ENCODE measurements at places on chromosomes 4 and X.

DNA sequence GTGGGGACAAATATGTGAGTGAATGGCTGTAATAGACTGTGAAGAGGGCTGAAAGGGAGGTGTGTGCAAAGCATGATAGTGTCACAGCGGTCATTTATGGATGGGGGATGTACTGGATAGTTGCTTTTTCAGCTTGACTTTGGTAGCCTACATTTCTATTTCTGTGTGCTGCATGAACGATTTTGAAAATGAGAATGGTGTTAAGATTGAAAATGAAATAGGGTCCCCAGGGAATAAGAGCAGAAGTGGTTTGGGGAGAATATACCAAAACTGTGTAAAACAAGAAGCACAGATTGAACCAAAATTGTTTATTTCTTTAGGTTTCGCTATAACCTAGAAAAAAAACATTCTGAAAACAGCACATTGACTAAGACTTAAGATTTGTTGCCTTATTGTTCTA is 58.8 kb upstream of the CLNK start:
- DNase-seq = no peak

DNA sequence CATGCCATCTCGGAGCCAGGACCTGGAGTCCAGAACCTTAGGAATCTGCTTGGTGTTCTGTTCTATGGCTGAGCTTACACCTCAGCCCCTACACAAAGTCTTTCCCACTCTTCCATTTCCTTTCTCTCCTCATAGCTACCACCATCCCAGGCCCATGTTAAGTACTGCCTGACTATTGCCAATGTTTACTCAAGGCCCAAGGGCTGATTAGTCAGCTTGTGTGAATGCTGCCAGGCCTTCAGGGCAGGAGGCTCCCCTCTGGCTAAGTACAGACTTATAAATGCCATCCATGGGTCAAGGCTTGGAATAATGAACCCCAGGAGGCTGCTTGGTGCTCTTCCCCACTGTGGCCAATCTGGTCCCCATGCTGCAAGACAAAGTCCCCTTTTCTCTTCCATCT is 411.6 kb upstream of the MAGEB18 start:
- no peak for DNase-seq

DNA sequence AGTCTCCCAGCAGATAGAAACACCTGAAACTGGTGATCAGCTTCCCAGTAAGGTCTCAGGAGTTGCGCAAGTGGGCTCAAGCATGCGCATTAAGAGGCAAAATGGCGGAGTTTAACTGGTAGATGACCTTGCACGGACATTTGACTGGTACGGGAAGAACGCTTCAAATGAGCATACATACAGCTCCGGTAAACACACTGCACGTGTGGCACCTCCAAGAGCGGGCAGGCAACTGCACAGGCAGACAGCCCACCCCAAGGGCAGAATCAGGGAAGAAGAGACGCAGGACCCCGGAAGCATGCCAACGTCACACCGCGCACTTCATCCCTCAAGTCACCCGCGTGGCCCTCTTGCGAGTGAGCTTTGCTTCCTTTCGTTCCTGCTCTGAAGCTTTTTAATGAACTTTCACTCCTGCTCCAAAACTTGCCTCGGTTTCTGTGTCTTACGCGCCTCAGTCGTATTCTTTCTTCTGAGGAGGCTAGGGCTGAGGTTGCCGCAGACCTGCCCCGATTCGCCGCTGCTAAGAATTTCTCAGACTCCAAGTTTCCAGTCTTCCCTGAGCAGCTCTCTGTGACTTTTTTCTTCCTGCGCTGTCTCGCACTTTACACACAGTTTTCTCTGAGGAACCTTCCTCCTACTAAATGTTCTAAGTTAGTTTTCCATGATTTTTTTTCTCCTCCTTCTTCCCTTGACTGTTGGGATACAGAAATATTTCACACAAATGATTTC is 180.7 kb upstream of the ZFP42 start:
- no peak for DNase-seq

DNA sequence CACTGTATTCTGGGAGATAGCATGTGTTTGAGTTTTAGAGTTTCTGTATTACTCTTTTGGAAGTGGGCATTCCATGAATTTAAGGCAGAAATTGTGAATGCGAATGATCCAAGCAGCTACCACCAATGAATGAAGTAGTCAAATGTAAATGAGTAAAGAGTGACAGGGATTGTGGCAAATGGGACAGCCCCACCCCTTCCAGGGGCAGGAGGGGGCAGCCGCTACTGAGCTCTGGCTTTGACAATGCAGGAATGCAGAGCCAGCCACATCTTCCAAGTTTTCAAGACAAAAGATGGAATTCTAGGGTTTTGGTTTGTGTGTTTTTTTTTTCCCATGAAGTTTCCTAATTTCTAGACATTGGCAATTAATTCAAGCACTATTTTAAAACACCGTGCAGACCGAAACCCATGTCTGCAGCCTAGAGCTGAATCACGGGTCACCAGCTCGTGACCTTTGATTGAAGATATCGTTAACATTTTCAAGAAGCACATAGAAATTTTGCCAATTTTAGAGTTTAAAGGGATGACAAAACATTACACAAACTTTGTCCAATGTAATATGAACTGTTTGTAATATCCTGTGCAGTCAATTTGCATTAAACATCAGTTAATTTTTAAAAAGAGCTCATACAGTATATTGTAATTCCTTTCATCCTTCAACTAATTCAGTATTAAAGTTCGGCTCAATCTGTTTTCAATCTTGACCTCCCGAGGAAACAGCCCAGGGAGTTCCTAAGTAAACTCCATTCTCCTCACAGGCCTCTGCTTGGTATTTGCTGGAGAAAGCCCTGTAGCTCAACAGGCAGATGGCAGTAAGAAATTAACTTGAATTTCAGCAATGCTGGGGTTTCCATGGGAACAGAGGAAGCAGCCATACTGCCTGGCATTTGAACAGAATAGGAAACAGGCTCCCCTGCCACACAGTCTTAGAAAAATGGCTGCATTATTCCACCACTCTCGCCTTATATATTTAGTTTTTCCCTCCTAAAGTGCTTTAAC is 83.4 kb downstream of the UCHL1 start:
- no peak for DNase-seq

- no peak for DNase-seq
These were observed 150.6 kb downstream of the CEP135 start for GRCh38 chr4:56099378-56099786.

- no peak for DNase-seq
These were observed 464.4 kb upstream of the BOD1L1 start for GRCh38 chr4:14091966-14092365.

- DNase-seq = no peak
These were observed 41.0 kb downstream of the PCDH10 start for GRCh38 chr4:133190098-133190497.

DNA sequence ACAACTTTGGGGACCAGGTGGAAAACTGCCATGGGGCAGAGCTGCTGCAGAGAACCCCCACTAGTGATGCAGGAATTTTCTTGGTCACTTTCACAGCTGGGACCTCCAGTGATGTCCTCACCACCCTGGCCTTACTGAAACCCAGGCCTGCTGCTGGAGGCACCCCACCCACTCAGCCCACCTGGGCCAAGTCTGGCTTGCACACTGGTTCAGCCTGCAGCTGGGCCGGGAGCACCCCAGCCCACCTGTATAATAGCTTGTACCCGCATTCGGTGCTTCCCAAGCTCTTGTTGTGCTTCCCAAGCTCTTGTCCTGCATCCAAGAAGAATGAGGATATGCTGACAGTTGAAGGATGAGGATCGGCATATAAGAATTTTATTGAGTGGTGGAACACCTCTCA is 86.4 kb upstream of the ZMAT1 start:
- no peak for DNase-seq

DNA sequence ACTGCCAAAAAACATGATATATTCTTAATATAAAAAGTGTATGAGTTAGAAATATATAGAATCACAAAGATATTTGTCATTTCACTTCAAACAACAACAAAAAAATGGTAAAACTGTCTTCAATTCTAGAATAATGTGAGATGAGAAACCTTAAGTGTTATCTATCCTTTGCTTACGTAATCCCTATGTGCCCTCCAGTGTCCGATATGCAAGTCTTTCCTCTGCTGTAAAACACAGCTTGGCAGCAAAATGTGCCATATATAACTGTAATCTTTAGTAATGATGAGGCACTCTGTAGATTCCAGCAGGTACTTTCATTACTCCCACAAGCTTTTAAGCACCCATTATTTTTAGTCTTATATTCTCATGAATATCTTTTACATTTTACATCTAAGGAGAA is 555.1 kb upstream of the FRG1 start:
- DNase-seq = no peak

DNA sequence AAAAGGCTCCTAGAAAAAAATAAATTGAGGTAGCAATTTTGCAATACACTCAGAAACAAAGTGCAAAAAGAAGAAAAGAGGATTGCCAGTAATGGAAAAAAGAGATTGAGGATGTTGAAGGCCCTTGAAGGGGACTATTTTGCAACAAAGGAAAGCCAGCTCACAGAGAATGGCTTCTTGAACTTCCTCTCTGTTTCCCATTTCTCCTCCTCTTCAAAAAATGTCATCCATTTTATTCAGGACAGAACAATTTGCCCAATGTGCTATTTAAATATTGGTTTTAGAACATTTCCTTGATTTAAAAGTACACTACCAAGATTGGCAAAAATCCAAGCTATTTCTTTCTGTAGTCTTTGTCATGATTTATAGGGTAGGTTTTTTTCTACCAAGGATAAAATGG is 60.2 kb downstream of the GASK1B start:
- DNase-seq = no peak

- no peak for DNase-seq
These were observed 126.0 kb downstream of the LDB2 start for GRCh38 chr4:16772366-16772850.

DNA sequence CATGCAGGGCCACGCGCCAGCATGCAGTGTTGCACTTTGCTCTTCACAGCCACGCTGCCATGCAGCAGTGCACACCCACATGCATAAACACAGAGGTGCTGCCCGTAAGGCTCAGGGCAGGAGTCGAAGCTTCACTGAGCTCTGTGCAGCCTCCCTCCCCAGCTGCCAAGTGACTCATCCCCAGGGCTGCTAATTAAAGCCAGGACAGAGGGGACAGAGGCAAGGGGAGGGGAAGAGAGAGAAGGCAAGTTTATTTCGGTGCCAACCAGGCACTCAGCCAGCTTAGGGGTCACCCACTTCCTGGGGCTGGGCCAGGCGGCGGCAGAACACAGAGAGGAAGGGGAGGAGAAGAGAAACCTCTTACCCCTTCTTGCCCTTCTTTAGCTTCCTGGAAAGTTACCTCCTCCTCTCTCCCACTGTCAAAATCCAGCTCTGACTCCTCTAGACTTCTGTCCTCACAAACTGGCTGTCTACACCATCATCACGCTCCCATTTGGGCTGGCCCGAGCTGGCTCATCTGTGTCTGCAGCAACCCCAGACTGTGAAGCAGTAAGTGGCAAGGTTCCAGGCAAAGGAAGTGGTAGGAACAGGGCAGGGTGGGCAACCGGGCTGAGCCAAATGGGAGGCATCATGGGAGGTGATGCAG is 6.2 kb upstream of the IQSEC2 start:
- DNase-seq = no peak

GRCh38 chr4:147916351-147916750 is 184.5 kb downstream of the ARHGAP10 start:
- no peak for DNase-seq

GRCh38 chrX:133414406-133415275 is 648 bp downstream of the GPC4 start:
- no peak for DNase-seq

DNA sequence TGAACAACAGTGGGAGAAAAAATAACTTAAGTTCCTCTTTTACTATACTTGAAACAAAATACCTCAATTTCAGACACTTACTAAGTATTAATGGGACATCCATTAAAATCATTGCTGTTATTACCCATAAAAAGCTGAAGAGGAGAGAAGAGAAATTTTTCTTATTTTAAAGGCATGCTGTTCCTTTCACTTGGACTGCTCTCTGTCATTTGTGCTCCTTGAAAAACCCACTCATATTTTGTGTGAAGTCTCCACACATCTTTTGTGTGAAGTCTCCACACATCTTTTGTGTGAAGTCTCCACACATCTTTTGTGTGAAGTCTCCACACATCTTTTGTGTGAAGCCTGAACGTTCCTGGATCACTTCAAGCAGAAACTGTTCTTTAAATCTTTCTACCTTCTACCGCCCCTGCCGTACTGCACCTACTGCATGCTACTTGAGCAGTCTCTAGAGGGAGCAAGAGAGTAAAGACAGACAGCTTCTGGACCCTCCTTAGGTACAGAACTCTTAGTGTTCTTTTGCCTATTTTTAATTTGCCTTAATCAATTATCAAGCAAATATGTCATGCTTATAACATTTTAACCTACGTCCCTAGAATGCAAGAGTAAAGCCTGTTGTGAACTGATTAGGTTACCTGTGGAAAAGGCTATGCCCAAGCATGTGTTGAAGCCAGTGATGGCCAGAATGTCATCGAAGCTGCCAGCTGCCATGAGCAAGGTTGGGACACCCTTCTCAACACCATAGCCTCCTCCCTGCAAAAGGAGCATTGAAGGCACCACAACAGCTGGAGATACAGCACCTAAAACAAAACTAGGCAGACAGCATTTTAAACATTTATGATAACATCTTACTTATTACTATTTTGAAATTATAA is 27.1 kb upstream of the SLC9B1 start:
- DNase-seq = peak; percentile 9

DNA sequence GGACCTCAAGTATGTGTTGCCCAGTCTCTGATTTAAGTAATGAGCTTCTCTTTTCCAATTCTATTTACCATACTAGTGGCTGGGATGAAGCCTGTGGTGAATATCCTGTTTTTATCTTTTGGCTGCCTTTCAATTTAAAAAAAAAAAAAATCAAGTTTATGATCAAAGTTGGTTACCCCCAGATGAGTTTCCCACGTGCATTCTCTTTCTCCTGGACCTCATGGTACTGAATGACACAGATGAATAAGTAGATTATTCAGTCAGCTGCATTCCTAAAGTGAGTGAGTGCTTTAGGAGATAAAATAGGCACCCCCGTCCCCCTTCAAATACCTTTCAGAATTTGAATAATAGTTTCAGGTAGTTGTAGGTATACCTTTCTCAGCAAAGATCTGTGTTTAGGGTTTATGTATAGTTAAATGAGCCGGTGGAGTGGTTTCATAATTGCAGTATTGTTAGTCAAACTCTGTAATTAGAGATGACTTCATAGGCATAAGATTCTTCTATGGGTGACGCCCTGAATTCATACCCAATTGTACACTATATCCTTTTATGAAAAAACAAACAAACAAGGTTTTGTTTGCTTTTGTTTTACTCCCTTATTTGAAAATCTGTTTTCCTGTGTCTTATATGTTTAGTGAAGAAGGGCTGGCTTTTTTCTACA is 41.9 kb downstream of the PLS3 start:
- DNase-seq = no peak

Data from activated CD4-positive, alpha-beta T cell treated with anti-CD3 and anti-CD28 coated beads for 1 hour (primary cell).